ENCODE measurements at places on chromosomes 2 and 18.

GRCh38 chr2:19185086-19185485 lies 173.3 kb downstream of the OSR1 start:
- no peak for DNase-seq
- H3K36me3 ChIP-seq = no peaks in the 10 kb centered on the region
- no peak overlapping the region for H3K4me3 ChIP-seq
- no peak overlapping the region for H3K27ac ChIP-seq

GRCh38 chr2:40169430-40169829 lies 282.5 kb downstream of the SLC8A1 start:
- no peak for DNase-seq
- H3K27ac ChIP-seq = no peak overlapping the region
- no peaks in the 10 kb centered on the region for H3K4me1 ChIP-seq
- H3K27me3 ChIP-seq = no peaks in the 10 kb centered on the region
- H3K4me3 ChIP-seq = no peak overlapping the region
- no peaks in the 10 kb centered on the region for H3K36me3 ChIP-seq

DNA sequence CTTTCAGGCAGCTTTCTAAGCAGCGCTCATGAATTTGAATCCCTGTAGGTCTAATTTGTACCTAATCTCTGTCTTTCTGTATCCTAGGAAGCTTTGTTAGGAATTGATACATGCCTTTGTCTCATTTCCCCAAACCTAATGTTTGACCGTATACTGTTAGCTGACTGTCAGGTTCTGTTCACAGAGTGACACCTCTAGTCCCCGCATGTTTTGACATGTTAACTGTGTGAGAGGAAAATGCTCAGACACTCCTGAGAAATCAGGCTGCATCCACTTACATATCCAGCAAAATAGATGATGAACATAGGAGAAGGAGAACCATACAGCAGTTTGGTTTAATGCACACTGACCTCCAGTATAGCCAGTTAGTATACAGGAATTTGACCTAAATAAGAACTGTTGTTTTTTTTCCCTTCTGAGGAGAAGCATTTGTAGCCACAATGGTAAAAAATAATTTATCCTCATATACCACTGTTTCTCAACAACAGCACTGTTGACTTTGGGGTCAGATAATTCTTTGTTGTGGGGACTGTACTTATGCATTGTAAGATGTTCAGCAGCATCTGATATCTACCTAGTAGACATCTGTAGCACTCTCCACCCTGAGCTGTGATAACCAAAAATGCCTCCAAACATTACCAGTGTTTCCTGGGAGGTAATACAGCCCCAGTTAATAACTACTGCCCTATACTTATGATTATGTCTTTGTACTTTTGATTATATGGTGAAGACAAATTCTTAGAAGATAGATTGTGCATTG lies 130.9 kb downstream of the NCOA1 start:
- no peaks in the 10 kb centered on the region for H3K27me3 ChIP-seq
- H3K27ac ChIP-seq = no peak overlapping the region
- H3K4me3 ChIP-seq = no peak overlapping the region
- DNase-seq = no peak
- no peaks in the 10 kb centered on the region for H3K36me3 ChIP-seq

GRCh38 chr18:37967261-37967660 lies 401.7 kb upstream of the CELF4 start:
- no peak overlapping the region for H3K27ac ChIP-seq
- DNase-seq = no peak
- no peaks in the 10 kb centered on the region for H3K36me3 ChIP-seq
- H3K27me3 ChIP-seq = no peaks in the 10 kb centered on the region

Data from Peyer's patch (tissue), 4 donors.